ENCODE measurements at places on chromosomes 3 and 15.
A peak's percentile ranks its signal among the peaks of the same experiment; 100 is the strongest.

DNA sequence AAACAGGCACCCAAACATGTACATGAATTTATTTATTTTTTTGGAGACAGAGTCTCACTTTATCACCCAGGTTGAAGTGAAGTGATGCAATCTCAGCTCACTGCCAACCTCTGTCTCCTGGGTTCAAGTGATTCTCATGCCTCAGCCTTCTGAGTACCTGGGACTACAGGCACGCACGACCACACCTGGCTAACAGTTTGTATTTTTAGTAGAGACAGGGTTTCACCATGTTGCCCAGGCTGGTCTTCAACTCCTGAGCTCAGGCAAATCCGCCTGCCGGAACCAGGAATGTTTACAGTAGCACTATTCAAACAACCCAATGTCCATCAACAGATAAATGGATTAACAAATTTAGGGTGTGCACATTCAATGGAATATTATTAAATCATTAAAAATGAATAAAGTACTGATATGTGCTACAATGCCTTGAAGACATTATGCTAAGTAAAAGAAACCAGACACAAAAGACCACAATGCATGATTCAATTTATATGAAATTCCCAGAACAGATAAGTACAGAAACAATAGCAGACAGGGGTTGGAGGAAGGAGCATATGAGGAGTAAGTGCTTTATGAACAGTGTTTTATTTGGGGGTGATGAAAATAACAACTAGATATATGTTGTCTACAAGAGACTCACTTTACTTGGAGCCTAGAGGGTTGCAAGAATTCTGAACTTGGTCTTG is 1.3 kb downstream of the LEO1 start:
- DNase-seq: no peak

GRCh38 chr3:51668756-51669155 is 2.3 kb upstream of the TEX264 start:
- DNase-seq: no peak

DNA sequence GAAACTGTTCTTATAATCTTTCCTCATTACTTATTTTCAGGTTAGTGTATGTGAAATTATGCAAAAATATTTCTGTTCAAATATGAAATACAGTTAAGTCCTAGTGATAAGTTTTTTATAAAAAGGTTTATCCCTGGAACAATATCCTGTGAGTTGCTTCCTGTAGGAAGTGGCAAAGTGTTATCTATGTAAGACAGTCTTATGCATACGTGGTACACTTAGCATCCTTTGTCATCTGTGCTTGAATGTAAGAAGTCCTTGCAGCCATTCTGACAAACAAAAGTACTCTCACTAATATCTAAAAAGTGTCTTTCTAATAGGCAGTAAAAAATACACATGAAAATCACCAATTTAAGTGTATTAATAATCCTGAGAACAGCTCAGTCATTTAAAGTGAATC is 372.5 kb upstream of the BCHE start:
- DNase-seq: no peak

GRCh38 chr3:128075522-128076482 is 23.6 kb downstream of the SEC61A1 start:
- peak; percentile 77 for DNase-seq

- DNase-seq: no peak
Observed at GRCh38 chr3:13288732-13289718, 131.1 kb downstream of the NUP210 start.

- DNase-seq: no peak
Observed at GRCh38 chr3:41345788-41346187, 146.5 kb downstream of the CTNNB1 start.

GRCh38 chr3:155753038-155753639 is 8.3 kb upstream of the PLCH1 start:
- DNase-seq: no peak
